ENCODE measurements at places on chromosomes 6 and 20.

- no peak for DNase-seq
These were observed 16.8 kb upstream of the SIRPG start for GRCh38 chr20:1674361-1674760.

DNA sequence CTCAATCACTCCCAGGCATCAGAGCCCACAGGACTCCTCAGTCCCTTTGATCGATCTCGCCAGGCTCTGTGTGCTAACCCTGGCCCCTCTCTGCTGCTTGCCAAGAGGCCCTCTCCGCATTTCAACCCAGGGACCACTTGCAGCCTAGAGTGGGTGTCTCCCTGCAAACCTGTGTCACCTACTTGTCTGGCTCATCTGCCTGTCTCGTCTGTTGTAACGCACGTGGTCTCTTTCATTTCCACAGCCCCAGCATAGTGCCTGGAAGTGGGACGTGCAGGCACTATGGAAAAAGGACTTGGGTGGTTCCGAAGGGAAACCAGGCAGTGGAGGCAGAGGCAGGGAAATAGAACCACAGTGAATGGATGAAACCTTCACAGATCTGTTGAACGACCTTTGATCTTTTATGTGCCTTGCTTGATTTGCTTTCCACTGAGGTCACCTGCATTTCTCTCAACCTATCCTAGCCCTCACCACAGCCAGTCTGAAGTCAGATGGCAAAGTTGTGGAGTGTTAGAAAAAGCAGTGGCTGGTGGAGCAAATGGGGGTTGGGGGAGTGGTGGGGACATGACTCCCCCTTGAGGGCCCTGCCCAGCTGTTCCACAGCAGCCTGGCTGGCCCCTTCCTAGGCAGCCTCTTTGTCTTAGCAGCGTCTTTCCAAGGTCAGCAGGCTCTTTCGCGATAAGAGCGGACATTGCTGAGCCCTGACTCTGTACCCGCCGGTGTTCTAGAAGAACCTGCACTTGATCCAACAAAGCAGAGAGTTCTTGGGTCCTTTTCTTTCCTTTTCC, 55.8 kb upstream of the TAGAP start:
- DNase-seq, result no peak

DNA sequence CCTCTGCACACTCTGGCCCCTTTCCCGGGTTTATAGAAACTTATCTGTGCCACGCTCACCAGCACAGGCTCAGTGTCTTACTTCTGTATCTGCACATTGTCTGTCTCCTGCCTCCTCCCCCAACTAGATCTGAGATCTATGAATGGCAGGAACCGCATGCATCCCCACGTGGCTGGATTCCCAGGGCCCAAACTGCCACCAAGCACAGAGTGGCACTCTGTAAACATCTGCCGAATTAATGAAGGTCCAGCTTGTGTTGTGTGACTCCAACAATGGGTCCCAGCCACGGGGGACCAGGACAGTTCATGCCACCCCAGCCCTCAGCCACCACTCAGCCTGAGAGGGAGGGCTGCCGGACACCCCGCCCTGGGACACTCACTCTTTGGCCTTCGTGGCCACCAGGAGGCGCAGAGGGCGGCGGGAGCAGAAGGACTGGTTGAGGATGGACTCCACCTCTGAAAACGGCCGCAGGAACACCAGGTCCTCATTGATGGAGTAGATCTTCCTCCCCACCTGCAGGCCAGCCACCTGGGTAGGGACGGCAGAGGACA, 171.1 kb downstream of the PREX1 start:
- no peak for DNase-seq

- DNase-seq, result no peak
These were observed 99.7 kb downstream of the FAM50B start for GRCh38 chr6:3948866-3949265.

- no peak for DNase-seq
These were observed 17.5 kb upstream of the PLCG1 start for GRCh38 chr20:41119614-41120561.

- DNase-seq, result no peak
These were observed 39.3 kb upstream of the APCDD1L start for GRCh38 chr20:58554541-58554940.

GRCh38 chr6:117602899-117603588, 733 bp upstream of the GOPC start:
- no peak for DNase-seq

- no peak for DNase-seq
These were observed 128.4 kb upstream of the ESR1 start for GRCh38 chr6:151679081-151679480.

DNA sequence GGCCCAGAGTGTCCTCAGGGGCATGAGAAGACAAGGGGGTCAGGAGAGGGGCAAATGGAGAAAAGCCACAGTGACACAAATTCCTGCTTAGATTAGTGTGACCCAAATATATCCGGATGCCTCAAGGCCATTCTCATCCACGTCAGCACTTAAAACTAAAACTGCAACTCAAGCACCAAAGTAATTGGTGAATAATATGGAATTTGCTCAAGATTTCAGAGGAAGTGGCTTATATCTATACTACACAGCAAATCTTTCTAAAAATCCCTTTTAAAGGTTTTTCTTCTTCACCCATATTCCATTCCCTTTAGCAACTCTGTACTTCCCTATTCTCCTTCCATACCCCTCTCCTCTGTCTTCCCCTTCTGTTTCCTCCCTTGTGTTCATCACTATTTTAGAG, 15.2 kb downstream of the DEF6 start:
- no peak for DNase-seq

DNA sequence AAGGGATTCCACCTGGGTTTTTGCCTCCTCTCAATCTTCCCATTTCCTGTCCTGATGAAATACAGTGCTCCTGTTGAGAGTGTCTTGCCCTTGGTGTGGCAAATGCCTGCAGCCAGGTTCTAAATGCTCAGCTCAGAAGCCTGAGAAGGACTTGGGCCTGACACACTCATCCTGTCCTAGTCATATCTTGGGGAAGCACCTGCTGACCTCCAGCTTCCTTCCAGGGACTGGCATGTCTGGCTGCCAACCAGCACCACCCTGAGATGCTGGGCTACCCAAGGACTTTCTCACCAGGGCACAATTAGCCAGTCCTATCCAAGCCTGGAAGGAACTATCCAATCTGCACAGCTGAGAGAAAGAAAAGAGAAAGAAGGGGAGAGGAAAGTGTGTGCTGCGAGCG, 43.4 kb downstream of the LRFN2 start:
- DNase-seq, result no peak

GRCh38 chr6:136464148-136464547, 86.1 kb downstream of the MAP7 start:
- no peak for DNase-seq

DNA sequence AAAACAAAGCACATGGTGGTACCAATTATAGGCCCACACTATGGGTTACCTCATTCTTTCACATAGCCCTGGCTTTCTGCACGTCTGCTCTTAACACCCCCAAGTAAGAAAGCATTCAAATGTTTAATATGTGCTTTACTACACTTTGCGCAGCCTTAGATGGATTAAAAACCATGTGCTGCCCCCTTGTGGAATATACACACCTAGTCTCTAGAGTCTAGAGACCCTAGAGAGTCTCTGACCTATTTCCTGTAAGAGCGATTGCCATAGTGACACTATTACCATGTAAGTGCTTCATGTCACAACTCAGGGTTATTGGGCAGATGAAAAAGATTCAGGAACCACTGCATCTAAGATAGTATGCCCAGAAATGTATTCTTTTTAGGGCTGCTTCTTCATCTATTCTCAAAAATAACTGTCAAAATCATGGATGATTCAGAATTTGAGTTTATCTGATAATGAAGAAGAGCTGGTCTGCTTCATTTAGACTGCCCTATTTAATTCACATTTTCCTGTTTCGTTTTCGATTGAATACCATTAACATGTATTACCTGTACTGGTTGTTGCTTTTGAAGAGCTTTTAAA, 186.3 kb downstream of the ADGB start:
- no peak for DNase-seq

- no peak for DNase-seq
These were observed 24.1 kb downstream of the IL17A start for GRCh38 chr6:52210227-52210626.

- no peak for DNase-seq
These were observed 24.1 kb downstream of the RBCK1 start for GRCh38 chr20:432208-432607.

- no peak for DNase-seq
These were observed 260.2 kb upstream of the IRAK1BP1 start for GRCh38 chr6:78607189-78607588.

DNA sequence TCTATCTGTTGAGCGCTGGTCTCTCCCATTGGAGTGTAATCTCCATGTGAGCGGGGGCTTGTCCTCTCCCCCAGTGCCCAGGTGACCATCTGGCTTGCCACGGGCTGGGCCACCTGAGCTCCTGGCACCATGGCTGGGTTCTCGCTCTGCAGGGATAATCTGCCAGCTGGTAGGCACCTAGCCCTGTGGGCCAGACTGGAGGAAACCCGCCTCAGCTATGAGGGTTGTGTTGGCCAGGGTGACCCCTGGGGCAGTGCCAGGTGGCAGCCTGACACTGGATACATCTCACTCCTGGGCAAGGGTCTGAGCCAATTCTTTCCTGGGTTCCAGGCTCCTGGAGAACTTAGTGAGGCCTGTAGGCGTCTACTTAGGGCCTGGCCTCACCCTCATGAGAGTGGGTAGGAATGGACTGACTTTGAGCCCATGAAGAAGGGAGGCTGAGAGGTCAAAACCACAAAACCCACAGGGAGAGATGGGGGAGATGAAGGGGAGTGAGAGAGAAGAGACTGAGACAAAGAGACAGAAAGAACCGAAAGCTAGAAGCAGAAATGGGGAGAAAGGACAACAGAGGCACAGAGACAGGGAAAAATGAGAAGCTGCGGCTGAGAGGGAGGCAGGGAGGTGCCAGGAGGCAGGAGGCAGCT, 5.8 kb upstream of the SLC52A3 start:
- DNase-seq, result no peak

DNA sequence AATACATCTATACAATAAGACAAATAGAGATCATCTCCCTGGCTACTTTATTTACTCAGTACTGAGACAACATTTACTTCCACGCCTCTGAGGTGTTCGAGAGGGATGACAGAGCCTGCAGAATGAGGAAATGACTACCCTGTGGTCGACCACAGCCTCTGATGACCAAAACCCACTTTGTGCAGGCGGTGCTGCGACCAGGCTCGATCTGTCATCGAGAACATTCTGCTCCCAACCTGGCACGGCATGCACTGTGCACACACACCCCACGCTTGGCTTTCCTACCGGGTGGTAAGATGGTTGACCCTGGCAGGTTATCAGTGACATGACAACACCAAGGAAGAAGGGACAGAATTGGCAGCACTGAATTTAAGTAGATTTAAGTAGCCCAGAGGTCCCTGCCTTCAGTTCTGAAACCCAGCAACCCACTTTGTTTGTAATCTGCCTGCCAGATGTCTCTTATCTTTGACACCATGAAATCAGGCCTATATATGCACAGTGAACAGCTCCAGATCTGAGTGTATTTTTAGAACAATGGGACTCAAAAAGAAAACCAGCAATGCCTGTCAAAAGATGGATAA, 42.6 kb downstream of the TTI1 start:
- peak; percentile 8 for DNase-seq

- DNase-seq, result no peak
These were observed 91.0 kb downstream of the TMEM242 start for GRCh38 chr6:157232161-157232895.

DNA sequence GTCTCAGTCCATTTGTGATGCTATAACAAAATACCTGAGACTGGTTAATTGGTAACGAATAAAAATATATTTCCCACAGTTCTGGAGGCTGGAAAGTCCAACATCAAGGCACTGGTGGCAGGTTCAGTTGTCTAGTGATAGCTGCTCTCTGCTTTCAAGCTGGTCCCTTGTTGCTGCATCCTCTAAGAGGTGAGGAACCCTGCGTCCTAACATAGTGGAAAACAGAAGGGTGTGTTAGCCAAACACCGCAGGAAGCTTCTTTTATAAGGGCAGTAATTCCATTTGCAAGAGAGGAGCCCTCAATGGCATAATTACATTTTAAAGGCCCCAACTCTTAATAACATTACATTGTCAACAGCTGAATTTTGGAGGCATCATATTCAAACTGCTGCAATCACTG, 372.7 kb downstream of the ADGRB3 start:
- no peak for DNase-seq

DNA sequence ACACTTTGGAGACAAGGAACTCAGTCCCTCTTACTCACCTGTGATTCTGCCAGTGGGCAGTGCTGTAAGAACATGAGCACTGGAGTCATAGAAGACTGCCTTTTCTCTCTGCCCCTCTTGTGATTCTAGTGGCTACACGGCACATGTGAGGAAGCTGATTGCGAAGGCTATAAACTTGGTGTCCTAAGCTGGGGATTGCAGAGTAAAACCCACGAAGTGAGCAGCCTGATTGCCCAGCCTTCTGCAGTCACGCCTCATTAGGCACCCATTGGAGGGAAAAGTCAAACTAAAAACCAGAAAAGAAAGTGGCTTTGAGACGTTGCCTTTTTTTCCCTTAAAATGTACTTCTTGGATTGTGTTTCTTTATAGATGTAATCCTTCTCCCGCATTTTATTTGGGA, 748.4 kb upstream of the CHD6 start:
- no peak for DNase-seq

- no peak for DNase-seq
These were observed 113.6 kb downstream of the TRERF1 start for GRCh38 chr6:42337985-42338743.

- no peak for DNase-seq
These were observed 80.9 kb downstream of the COL12A1 start for GRCh38 chr6:75124983-75125382.

- no peak for DNase-seq
These were observed 85.0 kb downstream of the NFATC2 start for GRCh38 chr20:51457533-51457932.

DNA sequence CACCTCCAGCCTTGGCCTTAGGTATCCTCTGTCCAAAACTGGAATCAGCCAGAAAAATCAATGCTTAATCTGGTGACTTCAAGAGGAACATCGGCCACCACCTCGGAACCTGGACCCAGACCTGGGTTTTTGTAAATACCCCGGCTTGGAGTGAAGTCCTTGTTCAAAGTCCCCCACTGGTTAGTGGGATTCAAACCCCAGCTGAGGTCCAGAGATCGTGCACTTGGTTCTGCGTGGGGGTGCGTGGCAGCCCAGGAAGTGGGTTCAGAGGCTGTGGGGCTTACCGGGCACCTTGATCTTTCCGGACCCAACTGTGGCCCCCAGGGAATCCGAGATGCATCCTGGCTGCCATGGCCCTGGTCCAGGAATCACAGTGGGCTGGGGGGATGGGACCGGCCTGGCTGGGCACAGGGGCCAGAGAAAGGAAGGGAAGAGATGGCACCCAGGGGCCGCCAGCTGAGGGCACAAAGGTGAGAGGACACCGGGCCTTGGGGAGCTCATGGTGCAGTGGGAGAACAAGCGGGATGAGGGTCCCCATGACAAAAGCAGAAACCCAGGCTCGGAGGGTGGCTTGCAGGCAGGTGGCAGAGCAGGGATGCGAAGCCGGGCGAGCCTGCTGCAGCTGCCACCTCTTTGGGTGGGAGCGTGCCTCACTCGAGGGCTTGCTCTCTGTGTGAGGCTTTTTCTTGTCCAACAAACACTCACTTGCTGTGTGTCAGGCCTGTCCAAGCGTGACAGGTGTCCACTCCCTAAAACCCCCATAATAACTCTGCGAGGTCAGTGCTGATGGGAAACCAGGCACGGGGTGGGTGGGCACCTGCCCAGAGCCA, 27.7 kb downstream of the ZBP1 start:
- DNase-seq, result no peak

Data from activated CD4-positive, CD25-positive, alpha-beta regulatory T cell treated with anti-CD3 and anti-CD28 coated beads, Interleukin-2, amount 50 U/mL, for 16 hours (primary cell).